ENCODE measurements at places on chromosomes 5 and 9.
A peak's percentile ranks its signal among the peaks of the same experiment; 100 is the strongest.

- no peak overlapping the region for H3K27ac ChIP-seq
- H3K4me1 ChIP-seq: peaks cover 7% of the 10 kb centered on the region
- H3K36me3 ChIP-seq: no peaks in the 10 kb centered on the region
- no peak for DNase-seq
- H3K27me3 ChIP-seq: no peaks in the 10 kb centered on the region
- H3K4me3 ChIP-seq: no peak overlapping the region
Measured at GRCh38 chr9:99515093-99515492, 293.0 kb downstream of the SEC61B start.

- H3K36me3 ChIP-seq: no peaks in the 10 kb centered on the region
- no peak overlapping the region for H3K27ac ChIP-seq
- H3K27me3 ChIP-seq: no peaks in the 10 kb centered on the region
Measured at GRCh38 chr9:80366626-80367025, 794.9 kb downstream of the TLE4 start.

- DNase-seq: peak; percentile 10
- H3K27ac ChIP-seq: no peak overlapping the region
- peak overlapping the region; percentile 41 for H3K4me3 ChIP-seq
Measured at GRCh38 chr5:45694971-45695803, 993 bp downstream of the HCN1 start.

DNA sequence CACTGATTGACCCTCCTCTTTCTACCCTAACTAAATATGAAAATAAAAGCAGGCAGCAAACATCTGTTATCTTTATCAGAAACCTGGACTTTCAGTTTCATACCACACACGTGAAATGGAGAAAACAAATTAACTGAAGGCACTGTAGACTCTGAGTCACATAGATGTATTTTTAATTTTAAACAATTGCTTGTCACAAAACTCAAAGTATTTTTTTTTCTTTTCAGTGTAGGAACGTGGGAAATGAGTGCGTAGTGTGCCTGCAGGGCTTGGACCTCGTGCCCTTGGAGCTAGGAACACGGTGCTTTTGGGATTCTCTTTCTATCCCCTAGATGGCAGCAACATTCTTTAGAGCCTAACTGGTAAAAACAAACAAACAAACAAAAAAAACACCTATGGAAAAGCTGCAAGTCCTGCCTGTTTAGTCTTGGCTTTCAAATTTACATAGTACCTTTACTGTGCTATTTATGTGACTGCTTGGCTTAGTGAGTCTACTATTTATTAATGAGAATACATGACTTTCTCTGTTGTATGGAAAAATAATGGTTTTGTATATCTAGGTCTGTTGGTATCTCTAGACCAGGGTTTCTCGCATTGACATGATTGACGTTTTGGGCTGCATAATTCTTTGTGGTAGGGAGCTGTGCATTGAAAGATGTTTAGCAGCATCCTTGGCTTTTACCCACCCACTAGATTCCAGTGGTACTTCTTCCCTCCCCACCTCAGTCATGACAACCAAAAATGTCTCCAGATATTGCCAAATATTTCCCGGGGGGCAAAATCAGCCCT lies 16.8 kb upstream of the ACTBL2 start:
- DNase-seq: no peak
- no peak overlapping the region for H3K4me3 ChIP-seq
- no peaks in the 10 kb centered on the region for H3K36me3 ChIP-seq
- H3K27ac ChIP-seq: no peak overlapping the region

DNA sequence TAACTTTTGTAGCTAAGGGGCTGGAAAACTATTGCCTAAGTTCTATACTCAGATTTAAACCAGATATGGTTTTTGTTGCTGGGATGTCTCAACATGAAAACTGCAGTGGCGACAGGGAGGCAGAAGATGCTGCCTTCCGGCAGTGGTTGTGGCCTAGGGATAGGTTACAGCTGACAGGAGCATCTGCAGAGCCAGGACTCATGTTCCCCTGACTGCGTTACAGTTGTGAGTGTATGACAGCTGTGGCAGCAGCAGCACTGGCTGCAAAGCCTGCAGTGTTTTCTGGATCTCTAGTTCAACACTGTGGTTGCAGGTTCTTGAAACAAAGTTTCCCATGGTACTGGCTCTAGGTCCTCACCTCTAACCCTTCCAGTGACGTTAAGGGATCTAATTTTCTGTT lies 498.8 kb upstream of the CDH18 start:
- no peaks in the 10 kb centered on the region for H3K27me3 ChIP-seq
- no peaks in the 10 kb centered on the region for H3K4me1 ChIP-seq
- no peak overlapping the region for H3K4me3 ChIP-seq
- DNase-seq: no peak

DNA sequence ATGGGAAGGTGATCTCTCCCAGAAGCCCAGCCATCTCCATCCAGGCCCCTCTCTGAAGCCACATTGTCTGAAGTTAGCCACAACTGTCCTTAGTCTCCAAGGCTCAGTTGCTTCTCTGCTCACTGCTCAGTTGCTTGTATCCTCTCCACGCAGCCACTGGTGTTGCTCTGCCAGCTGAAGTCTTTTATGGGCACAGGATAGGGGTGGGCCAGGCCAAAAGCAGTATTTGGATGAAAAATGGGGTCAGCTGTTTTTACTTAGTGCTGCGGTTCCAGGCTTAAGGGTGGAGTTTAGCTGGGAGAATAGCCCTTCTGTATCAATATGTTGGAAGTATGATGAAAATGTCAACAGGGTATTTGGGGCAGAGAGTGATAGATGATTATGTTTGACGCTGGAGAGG lies 168.8 kb upstream of the PPP1R2B start:
- no peak overlapping the region for H3K27ac ChIP-seq
- H3K27me3 ChIP-seq: no peaks in the 10 kb centered on the region
- no peaks in the 10 kb centered on the region for H3K4me1 ChIP-seq
- no peak for DNase-seq
- no peak overlapping the region for H3K4me3 ChIP-seq

DNA sequence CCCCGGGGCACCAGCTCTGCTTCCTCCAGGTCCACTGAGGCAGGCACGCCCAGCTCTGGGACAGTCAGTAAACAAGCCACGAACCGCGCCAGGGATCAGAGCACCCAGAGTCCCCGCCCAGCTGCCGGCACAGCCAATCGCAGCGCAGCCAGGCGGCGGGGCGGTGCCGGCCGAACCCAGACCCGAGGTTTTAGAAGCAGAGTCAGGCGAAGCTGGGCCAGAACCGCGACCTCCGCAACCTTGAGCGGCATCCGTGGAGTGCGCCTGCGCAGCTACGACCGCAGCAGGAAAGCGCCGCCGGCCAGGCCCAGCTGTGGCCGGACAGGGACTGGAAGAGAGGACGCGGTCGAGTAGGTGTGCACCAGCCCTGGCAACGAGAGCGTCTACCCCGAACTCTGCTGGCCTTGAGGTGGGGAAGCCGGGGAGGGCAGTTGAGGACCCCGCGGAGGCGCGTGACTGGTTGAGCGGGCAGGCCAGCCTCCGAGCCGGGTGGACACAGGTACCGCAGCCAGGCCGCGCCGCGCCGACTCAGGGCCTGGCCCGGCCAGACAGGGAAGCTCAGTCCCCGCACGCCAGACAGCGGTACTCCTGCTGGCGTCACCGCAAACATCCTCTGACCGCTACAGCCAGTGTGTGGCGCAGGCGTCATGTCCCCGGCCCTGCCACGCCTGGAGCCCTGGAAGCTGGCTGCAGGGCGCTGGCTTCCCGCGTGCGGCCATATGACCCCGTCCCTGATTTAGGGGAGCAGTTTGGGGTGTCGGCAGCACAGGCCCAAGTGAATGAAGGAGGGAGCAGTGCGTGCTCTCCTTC lies at the start of gene CTSL:
TSS of gene CTSL (plus strand) at position 220 of the 810 bp plus-strand sequence. CDS start 1,485 bp downstream, outside the sequence.
- peak; percentile 82 for DNase-seq
- H3K36me3 ChIP-seq: peaks cover 5% of the 10 kb centered on the region
- no peaks in the 10 kb centered on the region for H3K27me3 ChIP-seq
- peaks cover 22% of the 10 kb centered on the region for H3K4me1 ChIP-seq
